CD8-positive, alpha-beta memory T cell (primary cell): ENCODE measurements at places on chromosomes 6 and 20.

DNA sequence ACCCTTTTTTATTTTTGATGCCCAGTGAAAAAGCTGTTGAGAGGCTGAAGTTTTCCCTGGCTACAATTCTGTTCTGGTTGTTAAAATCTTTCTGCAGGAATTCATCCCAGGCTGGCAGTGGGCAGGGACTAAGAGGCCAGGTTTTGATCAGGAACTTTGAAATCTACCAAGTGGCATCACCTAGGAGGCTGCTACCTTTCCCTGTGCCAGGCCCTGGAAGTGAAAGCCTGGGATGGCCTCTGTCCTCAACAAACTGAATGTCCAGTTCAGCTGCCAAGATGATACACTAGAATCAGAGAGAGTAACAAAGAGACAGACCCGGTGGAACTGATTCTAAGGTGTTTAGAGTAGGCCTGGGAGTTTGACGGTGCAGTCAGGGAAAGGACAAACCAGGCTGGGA is 596 bp downstream of the IYD start:
- H3K36me3 ChIP-seq: no peaks in the 10 kb centered on the region
- no peaks in the 10 kb centered on the region for H3K27me3 ChIP-seq
- no peak overlapping the region for H3K4me3 ChIP-seq
- DNase-seq: no peak

DNA sequence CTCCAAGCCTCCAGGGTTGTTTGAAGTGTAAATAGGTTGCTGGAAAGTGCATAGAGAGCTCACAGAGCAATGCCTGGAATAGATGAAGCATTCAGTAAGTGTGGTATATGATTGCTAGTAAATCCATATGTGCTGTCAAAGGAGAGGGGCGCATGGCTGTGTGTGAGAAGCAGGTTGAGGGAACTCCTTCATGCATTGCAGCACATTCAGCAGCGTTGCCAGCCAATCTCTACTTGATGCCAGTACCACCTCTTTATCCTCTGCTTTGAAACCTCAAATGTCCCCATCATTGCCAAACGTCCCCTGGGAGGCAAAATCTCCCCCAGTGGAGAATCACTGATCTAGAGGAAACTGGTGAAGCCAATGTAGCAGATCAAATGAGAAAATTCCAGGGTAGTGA is 82.7 kb upstream of the RALGAPA2 start:
- no peak overlapping the region for H3K27ac ChIP-seq
- H3K27me3 ChIP-seq: no peaks in the 10 kb centered on the region
- H3K36me3 ChIP-seq: no peaks in the 10 kb centered on the region
- H3K4me1 ChIP-seq: no peaks in the 10 kb centered on the region
- no peak for DNase-seq

DNA sequence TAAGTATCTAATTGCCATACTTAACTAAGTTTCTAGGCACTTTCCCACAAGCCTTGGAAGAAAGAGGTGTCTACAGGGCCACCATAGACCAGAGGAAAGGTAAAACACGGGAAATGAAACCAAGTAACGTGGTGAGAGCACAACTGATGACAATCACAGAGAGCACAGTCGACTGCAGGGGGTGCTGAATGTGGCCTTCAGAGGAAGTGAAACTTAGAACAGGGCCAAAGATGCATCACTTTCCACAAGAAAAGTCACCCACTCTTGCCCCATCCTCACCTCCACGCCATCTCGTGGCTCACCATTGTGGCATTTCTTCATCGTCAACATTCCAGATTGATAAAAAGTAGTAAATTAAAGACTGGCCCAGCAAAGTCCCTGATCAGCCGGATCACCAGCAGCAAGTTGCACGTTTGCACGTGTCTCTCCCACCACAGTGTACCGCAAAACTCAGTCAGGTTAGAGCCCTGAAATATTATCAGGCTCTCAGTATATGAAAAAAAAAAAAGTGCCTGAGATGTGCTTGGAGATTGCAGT is 31.4 kb downstream of the HIVEP2 start:
- H3K4me3 ChIP-seq: peak overlapping the region; percentile 66
- no peaks in the 10 kb centered on the region for H3K36me3 ChIP-seq
- peak overlapping the region; percentile 52 for H3K27ac ChIP-seq
- DNase-seq: peak; percentile 53
- no peaks in the 10 kb centered on the region for H3K27me3 ChIP-seq

GRCh38 chr20:49595811-49596561 is 28.0 kb upstream of the PTGIS start:
- no peak overlapping the region for H3K4me3 ChIP-seq
- no peak for DNase-seq
- H3K27me3 ChIP-seq: no peaks in the 10 kb centered on the region
- H3K4me1 ChIP-seq: peaks cover 33% of the 10 kb centered on the region

DNA sequence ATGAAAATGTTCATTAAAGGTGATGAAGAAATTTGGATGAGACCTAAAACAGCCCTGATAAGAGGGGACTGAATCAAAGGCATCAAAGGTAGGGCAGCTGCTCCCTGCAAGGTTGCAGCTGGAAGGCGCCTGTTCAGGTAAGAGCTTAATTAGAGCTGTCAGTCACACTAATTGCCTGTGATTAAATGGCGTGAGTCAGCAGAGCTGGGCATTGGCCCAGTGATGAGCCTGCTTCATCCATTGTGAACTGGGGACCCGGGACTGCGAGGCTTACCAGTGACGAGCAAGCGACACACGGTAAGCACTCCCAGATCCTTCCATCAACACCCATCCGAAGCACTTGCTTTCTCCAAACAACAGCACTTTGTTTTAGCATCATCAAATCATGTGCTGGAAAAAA is 621.5 kb upstream of the CDH4 start:
- H3K4me3 ChIP-seq: no peak overlapping the region
- DNase-seq: no peak
- no peaks in the 10 kb centered on the region for H3K27me3 ChIP-seq
- H3K36me3 ChIP-seq: no peaks in the 10 kb centered on the region

DNA sequence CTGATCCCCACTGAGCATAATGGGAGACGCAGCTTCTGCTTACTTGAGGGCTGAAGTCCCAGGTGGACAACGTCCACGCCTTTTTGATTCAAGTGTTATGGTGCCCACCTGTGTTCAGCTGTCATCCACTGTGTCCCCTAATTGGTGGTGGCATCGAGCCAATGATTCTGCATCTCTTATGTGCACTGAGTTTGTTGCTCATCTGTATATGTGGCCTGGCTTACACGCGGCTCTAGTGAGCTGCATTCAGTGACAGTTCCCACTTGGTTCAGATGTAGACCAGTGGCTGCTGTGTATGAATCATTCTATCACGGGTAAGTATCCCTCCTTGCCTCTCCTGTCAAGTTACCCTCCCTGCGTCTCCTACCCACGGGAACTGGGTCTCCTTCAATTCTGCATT is 131.2 kb upstream of the CLDN20 start:
- H3K4me3 ChIP-seq: no peak overlapping the region
- no peaks in the 10 kb centered on the region for H3K27me3 ChIP-seq
- H3K4me1 ChIP-seq: no peaks in the 10 kb centered on the region
- no peaks in the 10 kb centered on the region for H3K36me3 ChIP-seq

- no peak for DNase-seq
- H3K27me3 ChIP-seq: no peaks in the 10 kb centered on the region
- H3K4me1 ChIP-seq: no peaks in the 10 kb centered on the region
- no peak overlapping the region for H3K27ac ChIP-seq
Measured at GRCh38 chr6:132259070-132259469, 142.2 kb downstream of the MOXD1 start.

DNA sequence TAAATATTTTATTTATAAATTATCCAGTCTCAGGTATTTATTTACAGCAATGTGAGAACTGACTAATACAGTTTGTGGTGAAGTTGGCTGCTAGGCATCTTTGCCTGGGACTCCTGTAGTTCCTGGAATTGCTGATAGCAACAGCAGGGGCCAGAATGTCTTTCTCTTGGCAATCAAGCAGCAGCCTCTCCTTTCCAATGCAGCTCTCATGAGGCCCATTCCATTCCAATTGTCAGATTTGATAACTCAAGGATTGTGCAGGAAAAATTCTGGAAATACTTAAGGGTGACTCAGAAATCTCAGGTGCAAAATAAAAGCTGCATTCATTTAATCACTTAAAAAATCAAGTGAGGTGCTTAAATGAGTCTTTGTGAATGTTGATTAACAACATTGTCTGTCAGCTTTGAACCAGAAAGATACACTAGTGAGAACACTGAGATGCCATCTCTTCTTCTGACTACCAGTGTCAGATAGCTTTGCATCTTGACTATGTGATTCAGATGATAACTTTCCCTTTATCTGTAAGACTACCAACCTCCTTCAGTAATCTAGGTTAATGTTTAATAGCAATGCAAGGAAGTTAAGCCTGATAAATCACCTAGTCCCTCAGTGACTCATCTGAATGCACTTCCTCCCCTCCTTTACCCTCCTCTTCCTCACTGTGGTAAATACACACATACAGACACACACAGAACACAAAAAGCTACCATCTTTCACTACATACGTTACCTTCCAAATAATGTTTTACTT is 32.1 kb upstream of the COL21A1 start:
- no peaks in the 10 kb centered on the region for H3K36me3 ChIP-seq
- DNase-seq: no peak
- no peaks in the 10 kb centered on the region for H3K27me3 ChIP-seq
- H3K27ac ChIP-seq: no peak overlapping the region
- H3K4me1 ChIP-seq: no peaks in the 10 kb centered on the region

DNA sequence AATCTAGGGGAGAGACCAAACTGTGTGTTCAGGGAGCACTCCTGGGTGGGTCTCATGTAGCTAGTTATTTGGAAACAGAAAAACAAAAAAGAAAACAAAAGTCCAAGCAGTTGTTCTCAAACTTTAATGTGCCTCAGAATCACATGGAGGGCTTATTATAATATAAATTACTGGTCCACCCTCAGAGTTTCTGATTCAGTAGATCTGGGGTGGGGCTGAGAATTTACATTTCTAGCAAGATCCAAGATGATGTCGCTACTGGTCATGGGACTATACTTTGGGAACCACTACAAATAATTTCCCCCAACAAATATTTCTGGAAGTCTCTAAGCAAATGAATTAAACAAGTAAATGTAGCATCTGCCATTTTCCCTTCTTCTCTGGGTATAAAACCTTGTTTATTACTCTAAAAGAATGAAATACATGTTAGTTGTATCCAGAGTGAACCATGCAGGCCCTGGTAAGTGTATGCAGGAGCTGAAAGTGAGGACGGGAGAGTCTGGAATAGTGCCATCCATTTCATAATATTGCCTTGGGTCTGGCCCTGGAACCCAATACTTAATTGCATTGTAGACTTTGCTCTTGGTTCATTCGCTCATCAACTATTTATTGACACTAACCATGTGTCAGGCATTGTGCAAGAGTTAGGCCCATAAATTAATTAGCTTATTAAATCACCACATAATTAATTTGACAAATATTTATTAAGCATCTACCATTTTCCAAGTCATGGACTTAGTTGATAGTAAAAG is 490.8 kb downstream of the EPM2A start:
- no peaks in the 10 kb centered on the region for H3K4me1 ChIP-seq
- no peak overlapping the region for H3K27ac ChIP-seq
- no peaks in the 10 kb centered on the region for H3K36me3 ChIP-seq
- H3K27me3 ChIP-seq: no peaks in the 10 kb centered on the region

GRCh38 chr20:50188879-50189680 is 1.6 kb upstream of the CEBPB start:
- H3K27ac ChIP-seq: no peak overlapping the region
- H3K4me3 ChIP-seq: no peak overlapping the region
- peaks cover 16% of the 10 kb centered on the region for H3K4me1 ChIP-seq
- no peaks in the 10 kb centered on the region for H3K27me3 ChIP-seq
- no peaks in the 10 kb centered on the region for H3K36me3 ChIP-seq
- no peak for DNase-seq

DNA sequence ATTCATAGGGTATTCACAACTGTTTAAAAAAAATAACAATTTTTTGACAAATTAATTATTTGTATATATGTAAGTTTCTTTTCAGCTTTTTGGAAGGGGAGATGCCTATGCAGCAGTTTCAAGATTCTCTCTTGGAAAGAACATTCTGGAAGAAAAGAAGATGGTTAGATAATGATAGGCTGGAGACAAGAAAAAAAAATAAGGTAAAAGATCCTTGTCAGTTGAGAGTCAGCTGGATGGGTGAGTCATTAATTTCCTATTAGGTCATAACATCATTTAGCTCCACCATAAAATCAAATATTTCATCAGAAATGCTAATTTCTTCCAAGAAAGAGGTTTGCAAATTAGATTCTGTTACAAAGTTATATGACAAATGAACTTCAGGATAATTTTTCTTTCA is 880.4 kb downstream of the EPHA7 start:
- no peaks in the 10 kb centered on the region for H3K4me1 ChIP-seq
- H3K36me3 ChIP-seq: no peaks in the 10 kb centered on the region
- H3K27me3 ChIP-seq: no peaks in the 10 kb centered on the region
- DNase-seq: no peak
- no peak overlapping the region for H3K27ac ChIP-seq

- no peak overlapping the region for H3K27ac ChIP-seq
- no peak for DNase-seq
- H3K36me3 ChIP-seq: no peaks in the 10 kb centered on the region
- no peak overlapping the region for H3K4me3 ChIP-seq
- H3K27me3 ChIP-seq: no peaks in the 10 kb centered on the region
Measured at GRCh38 chr6:4979426-4979825, 24.4 kb downstream of the RPP40 start.

- H3K27ac ChIP-seq: no peak overlapping the region
- H3K4me1 ChIP-seq: no peaks in the 10 kb centered on the region
- DNase-seq: no peak
- H3K4me3 ChIP-seq: no peak overlapping the region
- H3K27me3 ChIP-seq: no peaks in the 10 kb centered on the region
- no peaks in the 10 kb centered on the region for H3K36me3 ChIP-seq
Measured at GRCh38 chr6:80156221-80156620, 49.8 kb downstream of the BCKDHB start.

GRCh38 chr6:2746557-2747061 is 4.1 kb downstream of the MYLK4 start:
- no peak overlapping the region for H3K27ac ChIP-seq
- H3K27me3 ChIP-seq: no peaks in the 10 kb centered on the region
- no peak for DNase-seq
- no peak overlapping the region for H3K4me3 ChIP-seq
- H3K4me1 ChIP-seq: no peaks in the 10 kb centered on the region
- H3K36me3 ChIP-seq: no peaks in the 10 kb centered on the region

DNA sequence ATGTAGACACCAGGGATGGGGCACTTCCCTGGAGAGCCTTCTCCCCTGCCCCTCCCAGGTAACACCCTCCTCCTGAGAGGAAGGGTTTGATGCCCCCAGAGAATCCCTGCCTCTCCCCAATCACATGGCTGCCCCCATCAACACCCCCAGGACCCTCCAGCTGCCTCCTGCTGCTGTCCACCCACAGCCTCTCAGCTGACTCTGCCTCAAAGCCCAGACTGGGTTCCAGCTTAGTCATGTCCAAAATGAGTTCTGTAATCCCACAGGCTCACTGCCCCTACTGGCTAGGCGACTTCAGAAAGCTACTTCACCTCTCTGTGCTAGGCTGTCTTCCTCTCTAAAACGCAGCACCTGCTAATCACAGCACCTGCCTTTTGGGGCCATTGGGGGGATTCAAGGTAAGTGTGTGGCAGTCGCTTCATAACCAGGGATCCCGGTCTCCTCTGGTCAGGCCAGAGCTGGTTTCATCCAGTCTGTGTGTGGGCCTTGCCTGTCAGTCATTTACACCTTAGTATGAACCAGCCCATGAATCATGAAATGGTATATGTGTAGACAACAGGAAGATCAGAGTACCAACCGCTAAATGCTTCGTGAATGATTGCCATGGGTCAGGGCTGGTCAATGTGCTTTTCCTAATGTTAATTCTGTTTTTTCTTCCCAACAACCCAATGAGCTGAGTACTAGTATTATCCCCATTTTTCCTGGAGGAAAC is 40.4 kb downstream of the TFEB start:
- H3K27ac ChIP-seq: no peak overlapping the region
- no peaks in the 10 kb centered on the region for H3K36me3 ChIP-seq
- no peaks in the 10 kb centered on the region for H3K27me3 ChIP-seq
- no peaks in the 10 kb centered on the region for H3K4me1 ChIP-seq
